ENCODE measurements at places on chromosomes 4 and X.

- DNase-seq = peak; percentile 50
Measured at GRCh38 chr4:35151816-35152572, 1092.3 kb downstream of the ARAP2 start.

DNA sequence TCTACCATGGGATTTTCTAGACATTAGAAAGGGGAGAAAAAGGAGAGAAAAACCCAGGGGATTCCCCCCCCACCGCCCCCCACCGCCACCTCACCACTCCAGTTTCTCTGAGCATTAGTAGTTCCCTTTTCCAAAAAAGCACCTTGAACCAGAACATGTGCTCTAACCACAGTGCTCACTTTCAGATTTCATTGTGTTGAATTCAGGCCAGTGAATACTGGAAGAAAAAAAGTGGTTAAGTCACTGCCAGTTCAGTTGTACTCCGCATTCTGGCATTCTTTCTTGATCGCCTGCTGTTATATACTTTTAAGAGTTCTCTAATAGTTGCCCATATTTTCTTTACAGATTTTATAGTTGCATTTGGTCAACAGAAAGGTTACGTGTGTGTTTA is 40.9 kb downstream of the JADE3 start:
- DNase-seq = no peak

GRCh38 chr4:16448241-16448840 is 222.1 kb upstream of the TAPT1 start:
- DNase-seq = no peak

- DNase-seq = no peak
Measured at GRCh38 chrX:71563921-71564320, 14.3 kb upstream of the GCNA start.

GRCh38 chrX:67892401-67892800 is 348.6 kb downstream of the AR start:
- DNase-seq = no peak

DNA sequence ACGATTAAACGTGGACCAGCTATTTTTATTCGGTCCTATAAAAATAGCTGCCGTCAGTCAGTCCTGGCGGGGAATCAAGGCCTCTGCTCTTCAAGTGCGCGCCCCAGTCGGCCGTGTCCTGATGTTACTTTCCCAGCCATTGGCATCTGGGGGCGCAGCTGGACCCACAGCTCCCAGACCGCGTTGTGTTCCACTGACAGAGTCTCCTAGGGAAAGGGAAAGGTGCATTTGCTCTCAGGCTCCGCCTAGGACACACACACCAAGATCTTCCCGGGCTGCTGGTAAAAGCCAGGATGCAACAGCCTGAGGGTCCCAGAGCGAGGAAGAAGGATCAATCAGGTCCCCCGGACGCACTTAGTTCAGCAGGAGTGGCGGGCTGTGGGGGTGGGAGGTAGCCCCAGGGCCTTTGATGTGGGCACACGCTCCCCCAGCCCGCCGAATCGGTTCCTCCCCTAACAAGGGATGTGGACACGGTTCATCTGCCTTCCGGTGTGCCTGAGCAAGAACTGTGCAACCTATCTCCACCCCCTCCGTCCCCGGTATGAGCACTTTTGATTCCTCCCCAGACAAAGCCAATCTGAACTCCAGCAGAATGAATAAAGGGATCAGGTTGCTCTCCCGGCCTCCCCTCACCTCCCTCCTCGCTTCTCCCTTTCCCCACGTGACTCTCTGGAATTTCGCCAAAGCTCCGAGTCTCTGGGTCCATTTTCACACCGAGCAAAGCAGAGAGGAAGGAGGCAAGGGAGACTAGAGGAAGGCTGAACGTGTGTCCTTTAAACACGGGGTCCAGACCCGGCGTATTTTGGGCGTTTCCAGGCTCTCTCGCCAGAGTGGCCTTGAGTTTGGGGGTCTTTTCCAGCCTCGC is 626 bp upstream of the FRAS1 start:
- peak; percentile 71 for DNase-seq

GRCh38 chr4:115780835-115781234 is 667.4 kb upstream of the NDST4 start:
- no peak for DNase-seq

DNA sequence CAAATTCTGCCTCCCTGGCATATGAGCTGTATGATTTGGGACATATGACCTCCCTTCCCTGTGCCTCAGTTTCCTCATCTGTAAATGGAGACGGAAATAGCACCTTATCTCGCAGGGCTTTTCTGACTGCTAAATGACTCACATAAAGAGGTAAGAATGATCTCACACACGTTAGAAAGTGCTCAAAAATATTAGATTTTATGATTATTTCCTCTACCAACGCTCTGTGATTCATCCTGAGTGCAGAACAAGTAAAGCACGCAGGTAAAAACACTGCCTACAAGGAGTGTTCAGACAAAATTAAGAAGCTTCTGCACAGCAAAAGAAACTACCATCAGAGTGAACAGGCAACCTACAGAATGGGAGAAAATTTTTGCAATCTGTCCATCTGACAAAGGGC is 21.1 kb downstream of the ACSL1 start:
- no peak for DNase-seq

DNA sequence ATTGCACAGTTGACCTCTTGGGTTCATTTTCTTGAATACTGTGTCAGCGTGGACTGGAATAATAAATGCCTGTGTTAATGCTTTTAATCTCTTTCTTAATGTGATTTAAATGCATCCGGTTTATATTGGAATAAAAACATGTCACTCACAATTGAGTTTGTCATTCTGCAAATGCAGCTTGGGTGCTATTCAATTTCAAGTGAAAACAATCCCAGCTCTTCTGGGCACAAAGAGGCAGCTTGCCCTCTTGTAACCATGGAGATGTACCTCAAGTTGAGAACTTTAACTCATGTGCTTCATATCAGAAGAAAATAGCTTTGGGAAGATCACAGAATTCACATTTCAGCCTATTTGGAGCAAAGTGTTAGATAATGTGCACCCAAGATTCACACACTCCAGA is 355.7 kb upstream of the GNPDA2 start:
- DNase-seq = no peak

DNA sequence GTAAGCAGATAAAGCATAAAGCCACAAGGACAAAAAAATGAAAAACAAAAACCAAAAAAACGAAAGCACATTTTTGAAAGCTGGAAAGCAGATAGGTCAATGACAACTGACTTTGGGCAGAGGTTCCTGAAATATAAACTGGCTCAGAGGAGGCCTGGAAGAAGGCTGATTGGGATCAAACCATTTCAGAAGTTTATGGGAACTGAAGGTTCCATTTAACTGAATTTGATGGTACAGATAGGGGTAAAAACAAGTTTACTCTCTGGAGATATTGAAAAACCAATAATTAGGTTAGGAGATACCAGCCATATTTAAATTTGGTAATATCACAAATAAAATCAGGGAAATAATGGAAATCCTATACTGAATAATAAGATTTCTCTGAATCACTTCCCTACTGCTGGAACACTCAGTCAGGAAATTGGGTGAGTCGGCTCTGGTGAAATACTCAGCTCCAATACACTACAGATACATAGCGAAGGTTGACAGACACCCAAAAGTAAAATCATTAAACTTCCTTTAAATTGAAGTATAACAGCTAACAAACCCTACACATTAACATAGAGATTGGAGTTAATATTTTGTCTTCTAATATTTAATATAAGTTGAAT is 1584.3 kb downstream of the STIM2 start:
- DNase-seq = no peak

GRCh38 chr4:15652191-15652590 is 3.0 kb downstream of the FBXL5 start:
- DNase-seq = no peak

- DNase-seq = no peak
Measured at GRCh38 chrX:34528081-34528480, 129.0 kb downstream of the TMEM47 start.

DNA sequence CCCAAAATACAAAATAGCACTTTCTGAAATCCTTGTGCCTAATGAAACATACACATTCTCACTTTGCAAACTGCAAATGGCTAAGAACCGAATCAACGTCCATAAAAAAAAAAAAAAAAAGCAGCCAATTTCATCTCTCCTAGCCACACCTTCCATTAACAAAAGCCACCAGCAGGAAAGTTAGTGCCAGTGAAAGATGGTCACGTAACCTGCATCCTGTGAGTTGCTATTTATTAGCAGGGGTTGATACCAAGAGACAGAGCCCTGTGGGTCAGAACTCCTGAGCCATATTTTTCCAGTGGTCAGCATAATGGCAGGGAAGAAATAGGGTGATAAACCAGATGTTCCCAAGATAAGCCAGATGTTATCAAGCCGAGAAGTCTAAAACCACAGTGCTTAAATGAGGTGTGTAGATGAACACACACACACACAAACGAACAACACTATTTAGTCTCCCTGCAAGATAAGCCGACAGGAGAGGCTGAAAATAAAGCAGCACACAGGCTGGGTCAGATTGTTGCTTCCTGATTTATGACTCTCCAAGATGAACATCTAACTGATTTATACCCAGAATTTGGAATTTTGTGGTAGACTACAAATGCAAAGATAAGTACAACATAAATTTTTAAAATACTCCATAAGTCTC is 11.5 kb downstream of the PPARGC1A start:
- no peak for DNase-seq

DNA sequence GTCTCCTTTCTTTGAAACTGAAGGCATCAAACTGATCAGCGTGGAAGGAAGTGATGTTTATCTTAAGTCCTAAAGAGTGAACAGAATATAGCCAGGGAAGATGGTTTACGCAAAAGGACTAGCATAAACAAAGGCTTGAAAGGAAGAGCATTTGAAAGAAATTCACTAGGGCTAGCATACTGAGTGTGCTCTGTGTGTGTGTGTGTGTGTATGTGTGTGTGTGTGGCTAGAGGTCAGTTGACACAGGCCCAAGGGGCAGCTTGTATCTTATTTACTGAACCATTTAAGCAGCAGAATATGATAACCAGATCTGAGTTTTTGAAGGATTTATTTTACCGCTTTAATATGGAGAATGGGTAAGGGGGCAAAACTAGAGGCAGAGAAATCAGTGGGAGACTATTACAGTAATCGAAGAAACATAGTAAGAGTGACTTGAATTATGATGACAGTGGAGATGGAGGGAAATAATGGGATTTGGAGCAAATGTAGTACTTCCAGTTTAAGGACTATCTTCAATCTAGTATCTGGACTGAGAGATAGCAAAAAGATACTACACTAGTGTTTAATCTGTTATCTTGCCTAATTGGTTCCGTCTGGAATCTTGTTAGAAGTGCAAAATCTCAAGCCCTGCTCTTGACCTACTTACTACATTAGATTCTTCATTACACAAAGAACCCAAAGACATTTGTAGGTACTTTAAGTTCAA is 36.9 kb downstream of the CEP44 start:
- no peak for DNase-seq

- no peak for DNase-seq
Measured at GRCh38 chr4:139972305-139972704, 181.7 kb downstream of the MAML3 start.

DNA sequence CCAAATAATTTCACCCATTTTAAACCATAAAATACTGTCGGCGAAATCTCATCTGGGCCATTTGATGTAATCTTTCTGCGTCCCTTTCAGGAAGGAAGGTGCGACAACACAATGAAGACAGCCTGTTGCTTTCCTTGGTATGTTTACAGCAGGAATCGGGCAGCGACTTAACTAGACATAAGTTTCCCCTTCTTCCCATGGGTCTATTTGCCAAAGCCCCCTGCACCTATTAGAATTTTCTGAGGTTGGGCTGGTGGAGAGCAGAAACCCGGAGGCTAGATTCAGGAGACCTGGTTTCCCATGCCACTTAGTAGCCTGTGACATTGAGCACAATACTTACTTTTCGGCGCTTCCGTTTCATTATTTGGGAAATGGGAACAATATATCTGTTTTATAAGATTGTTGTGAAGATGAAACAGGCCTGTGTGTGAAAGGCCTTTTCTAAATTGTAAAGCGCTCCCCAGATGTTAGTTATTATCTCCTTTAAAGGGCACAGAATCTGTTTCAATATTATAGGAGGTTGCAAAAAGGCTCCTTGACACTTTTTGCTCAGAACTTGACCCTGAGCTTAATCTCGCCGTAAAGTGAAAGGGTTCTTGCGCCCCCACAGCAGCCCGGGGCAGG is 552 bp upstream of the AFF1 start:
- DNase-seq = peak; percentile 6

DNA sequence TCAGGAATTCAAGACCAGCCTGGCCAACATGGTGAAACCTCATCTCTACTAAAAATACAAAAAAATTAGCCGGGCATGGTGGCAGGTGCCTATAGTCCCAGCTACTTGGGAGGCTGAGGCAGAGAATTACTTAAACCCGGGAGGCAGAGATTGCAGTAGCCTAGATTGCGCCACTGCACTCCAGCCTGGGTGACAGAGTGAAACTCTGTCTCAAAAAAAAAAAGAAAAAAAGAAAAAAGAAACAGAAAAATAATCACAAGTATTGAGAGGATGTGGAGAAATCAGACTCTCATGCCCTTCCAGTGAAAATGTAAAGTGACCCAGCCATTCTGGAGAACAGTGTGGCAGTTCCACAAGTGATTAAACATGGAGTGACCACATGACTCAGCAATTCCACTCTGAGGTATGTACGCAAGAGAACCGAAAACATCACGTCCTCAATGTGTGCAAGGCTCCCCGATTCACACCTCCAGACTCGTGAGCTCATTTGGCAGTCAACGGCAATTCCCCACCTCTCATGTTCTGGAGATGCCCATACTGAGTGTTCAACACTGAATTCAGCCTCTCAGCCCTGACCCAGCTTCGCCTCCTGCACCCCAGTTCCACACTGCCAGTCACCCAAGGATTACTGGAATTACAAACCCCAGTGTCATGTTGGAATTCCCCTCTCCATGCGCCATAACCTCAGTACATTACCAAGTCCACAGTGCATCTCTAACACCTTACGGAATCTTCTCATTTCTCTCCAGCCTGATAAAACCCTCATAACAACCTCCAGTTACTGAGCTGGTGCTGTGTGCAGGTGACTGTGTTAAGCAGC is 21.1 kb downstream of the ACOX3 start:
- no peak for DNase-seq

All from nephron progenitor cell (in vitro differentiated cells).